Pancreas (tissue), 10 donors: ENCODE measurements at places on chromosomes 16 and 17. TPM values are rescaled to one million over a fixed set of nuclear protein-coding genes. Genes with fewer than 3 reads are reported as not detected.

LSM12 gene
- total RNA-seq = 29.6 TPM

SDR42E1 gene
- 7.1 TPM for total RNA-seq

CPHXL2 gene
- not detected for total RNA-seq

MTSS2 gene
- total RNA-seq = 17.3 TPM

ITGB3 gene
- total RNA-seq = 0.43 TPM

SPNS3 gene
- total RNA-seq = 0.08 TPM

DNA sequence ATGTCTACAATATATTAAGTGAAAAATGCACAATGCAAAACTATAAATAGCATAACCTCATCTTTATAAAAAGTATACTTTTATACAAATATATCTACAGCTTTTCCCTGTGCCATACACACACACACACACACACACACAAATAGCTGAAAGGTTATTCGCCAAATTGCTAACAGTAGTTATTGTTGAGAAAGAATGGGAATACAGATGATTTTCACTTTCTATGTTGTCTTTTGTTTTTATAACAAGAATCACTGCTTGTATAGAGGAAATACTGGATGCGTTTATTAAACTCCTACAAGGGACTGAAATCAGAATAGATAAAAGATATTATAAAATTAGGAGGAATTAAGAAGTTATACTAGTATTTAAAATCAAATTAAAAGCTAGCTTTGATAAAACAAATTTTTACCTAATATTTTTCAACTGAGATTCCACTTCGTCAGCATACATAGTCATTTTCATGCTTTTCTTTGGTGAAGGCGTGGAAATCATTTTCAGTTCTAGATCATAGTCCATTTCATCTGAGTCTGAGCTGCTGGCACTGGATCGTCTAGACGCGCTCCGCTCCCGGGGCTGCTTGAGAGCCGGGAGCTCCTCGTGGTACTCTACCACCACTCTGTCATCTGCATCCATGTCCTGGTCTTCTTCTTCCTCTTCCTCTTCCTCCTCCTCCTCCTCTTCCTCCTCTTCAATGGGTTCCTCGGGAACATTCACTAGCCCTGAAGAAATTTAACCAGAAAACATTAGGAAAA, 17.0 kb upstream of the ITGAE start:
- no peaks in the 10 kb centered on the region for H3K4me1 ChIP-seq
- DNase-seq = no peak
- no peak overlapping the region for H3K4me3 ChIP-seq
- H3K36me3 ChIP-seq = no peaks in the 10 kb centered on the region

DNA sequence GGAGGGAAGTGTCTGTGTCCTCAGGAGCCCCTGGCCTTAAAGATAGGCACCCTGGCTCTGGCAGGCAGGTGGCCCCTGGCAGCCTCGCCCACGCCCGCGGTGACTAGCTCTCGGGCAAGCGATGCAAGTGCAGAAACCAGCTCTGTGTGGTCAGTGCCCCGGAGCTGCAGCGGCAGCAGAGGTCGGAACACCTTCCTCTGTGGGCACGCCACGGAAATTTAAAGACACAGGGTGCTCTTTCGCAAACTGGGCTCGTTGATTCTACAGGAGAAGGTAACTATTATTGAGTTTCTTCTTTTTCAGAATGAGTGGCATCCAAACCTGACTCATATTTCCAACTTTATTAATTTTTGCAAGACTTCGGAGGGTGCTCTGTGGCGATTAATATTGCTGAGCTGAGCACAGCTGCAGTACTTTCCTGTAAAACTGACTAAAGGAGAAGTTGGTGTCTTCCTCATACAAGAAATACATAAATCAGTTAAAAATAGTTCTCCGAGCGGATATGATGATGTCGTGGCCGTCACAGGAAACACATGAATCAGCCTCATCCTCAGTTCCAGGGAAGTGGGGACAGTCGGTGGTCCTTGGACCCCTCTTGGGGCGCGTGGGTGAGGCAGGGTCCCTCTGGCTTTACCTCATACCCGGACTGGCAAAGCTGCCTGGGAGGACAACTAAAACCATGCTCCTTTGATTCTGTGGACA, 120.2 kb downstream of the METRNL start:
- no peak for DNase-seq
- no peaks in the 10 kb centered on the region for H3K27me3 ChIP-seq
- peak overlapping the region; percentile 71 for H3K27ac ChIP-seq
- no peaks in the 10 kb centered on the region for H3K4me1 ChIP-seq

GRCh38 chr17:76541739-76542454, 2.1 kb downstream of the PRCD start:
- H3K4me3 ChIP-seq = no peak overlapping the region
- no peaks in the 10 kb centered on the region for H3K27me3 ChIP-seq
- H3K36me3 ChIP-seq = no peaks in the 10 kb centered on the region
- DNase-seq = peak; percentile 7
- H3K4me1 ChIP-seq = peaks cover 25% of the 10 kb centered on the region
- no peak overlapping the region for H3K27ac ChIP-seq

DNA sequence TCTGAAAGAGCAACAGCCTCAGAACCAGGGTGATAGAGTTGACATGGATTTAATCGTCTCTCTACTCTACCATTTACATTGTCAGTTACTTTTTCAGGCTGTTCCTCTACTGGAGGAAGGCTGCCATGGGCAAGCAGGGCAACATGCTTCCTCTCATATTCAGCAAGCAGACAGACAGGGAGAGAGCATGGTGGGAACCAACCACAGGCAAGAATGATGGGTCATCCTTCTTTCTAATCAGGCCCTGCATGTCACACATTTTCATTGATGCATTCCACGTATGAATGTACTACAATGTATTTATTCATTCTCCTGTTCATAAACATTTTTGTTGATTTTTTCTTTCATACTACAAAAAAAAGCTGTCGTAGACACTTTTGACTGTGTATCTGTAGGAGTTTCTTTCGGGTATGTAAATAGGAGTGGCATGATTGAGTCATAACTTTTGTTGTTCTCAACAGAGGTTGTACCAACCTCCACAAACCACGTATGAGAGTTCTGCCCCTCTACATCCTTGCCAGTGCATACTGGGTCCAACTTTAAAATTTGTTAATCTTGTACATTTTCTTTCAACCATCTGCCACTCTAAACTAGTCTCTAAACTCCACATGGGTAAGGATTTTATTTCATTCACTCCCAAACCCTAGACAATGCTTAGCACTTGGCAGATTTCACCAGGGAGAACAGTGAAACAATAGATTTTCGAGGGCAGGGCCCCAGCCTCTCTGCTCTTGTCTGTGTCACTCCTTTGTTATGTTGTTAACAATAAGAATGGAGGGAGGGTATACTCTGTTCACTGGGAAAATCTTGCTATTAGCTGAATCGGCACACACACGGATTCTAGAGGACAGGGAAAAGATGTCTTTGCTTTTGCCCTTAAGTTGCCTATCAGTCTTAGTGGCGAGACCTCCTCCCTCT, 58.7 kb downstream of the CMC2 start:
- H3K27me3 ChIP-seq = no peaks in the 10 kb centered on the region
- H3K4me3 ChIP-seq = no peak overlapping the region
- H3K36me3 ChIP-seq = no peaks in the 10 kb centered on the region
- no peaks in the 10 kb centered on the region for H3K4me1 ChIP-seq
- H3K27ac ChIP-seq = no peak overlapping the region

DNA sequence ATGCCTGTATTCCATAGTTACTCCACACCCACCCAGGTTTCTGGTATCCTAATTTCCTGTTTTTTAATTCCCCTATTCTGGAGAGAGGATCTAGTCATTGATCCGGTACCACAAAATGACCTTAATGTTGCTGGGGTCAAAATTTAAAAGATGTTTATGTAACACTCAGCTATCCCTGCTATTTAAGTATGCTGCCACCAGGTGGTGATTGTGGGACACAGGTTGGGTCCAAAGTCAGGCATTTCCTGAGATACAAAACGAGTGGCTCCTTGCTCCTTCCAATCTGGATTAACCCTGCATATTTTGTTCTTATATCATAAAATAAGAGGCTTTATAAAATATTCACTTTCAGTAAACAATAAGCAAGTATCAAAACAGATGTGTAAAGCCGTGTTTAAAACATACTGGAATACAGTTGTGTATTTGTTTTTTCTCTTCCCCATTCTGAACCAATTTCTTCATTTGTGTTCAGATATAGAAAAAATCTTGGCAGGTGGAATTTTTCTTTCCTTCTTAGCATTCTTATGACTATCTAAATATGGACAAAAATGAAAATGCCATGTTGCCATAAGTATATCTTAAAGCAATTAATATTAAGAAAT, 16.3 kb downstream of the HS3ST4 start:
- DNase-seq = peak; percentile 23
- H3K4me3 ChIP-seq = no peak overlapping the region
- H3K36me3 ChIP-seq = no peaks in the 10 kb centered on the region
- H3K27me3 ChIP-seq = no peaks in the 10 kb centered on the region
- H3K27ac ChIP-seq = no peak overlapping the region
- H3K4me1 ChIP-seq = no peaks in the 10 kb centered on the region

- no peaks in the 10 kb centered on the region for H3K36me3 ChIP-seq
- no peak for DNase-seq
- H3K27me3 ChIP-seq = no peaks in the 10 kb centered on the region
- H3K4me3 ChIP-seq = no peak overlapping the region
Observed at GRCh38 chr17:83071966-83072562, 7.3 kb upstream of the METRNL start.

- no peaks in the 10 kb centered on the region for H3K4me1 ChIP-seq
- no peaks in the 10 kb centered on the region for H3K36me3 ChIP-seq
- H3K27ac ChIP-seq = no peak overlapping the region
- no peaks in the 10 kb centered on the region for H3K27me3 ChIP-seq
- DNase-seq = no peak
Observed at GRCh38 chr16:77457046-77457445, 22.2 kb upstream of the ADAMTS18 start.

GRCh38 chr16:70430667-70431536, 8.0 kb downstream of the ST3GAL2 start:
- peaks cover 18% of the 10 kb centered on the region for H3K4me1 ChIP-seq
- H3K27ac ChIP-seq = peak overlapping the region; percentile 71
- DNase-seq = no peak

DNA sequence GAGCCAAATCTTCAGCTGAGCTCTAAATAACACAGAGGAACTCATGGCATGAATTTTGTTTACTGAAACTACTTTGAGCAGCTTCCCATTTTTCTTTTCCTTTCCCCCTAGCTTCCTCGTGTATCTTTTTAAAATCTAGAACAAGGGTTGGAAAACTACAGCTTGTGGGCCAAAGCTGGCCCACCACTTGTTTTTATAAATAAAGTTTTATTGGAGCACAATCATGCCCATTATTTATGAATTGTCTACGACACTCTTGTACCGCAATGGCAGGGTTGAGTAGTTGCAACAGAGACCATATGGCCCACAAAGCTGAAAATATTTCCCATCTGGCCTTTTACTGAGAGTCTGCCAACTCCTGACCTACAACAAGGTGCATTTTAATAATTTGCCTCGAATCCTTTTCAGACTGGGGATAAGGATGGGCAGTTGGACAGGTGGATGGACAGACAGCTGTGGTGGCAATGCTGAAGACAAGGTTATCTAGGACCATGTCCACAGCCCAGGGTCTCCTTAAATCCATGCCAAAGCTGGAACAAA, 87.7 kb downstream of the RMI2 start:
- no peak for DNase-seq
- H3K36me3 ChIP-seq = no peaks in the 10 kb centered on the region
- no peaks in the 10 kb centered on the region for H3K27me3 ChIP-seq
- H3K27ac ChIP-seq = no peak overlapping the region
- no peaks in the 10 kb centered on the region for H3K4me1 ChIP-seq

GRCh38 chr17:1649844-1650501, at the start of gene RILP:
Gene RILP, minus strand, starts transcription at chr17:1649866. Its CDS starts 62 bp downstream, at chr17:1649804.
- peaks cover 42% of the 10 kb centered on the region for H3K36me3 ChIP-seq
- H3K4me1 ChIP-seq = peaks cover 21% of the 10 kb centered on the region
- peak; percentile 95 for DNase-seq
- H3K27ac ChIP-seq = peak within 1 kb of the TSS; percentile 96
- peak within 1 kb of the TSS; percentile 67 for H3K4me3 ChIP-seq

DNA sequence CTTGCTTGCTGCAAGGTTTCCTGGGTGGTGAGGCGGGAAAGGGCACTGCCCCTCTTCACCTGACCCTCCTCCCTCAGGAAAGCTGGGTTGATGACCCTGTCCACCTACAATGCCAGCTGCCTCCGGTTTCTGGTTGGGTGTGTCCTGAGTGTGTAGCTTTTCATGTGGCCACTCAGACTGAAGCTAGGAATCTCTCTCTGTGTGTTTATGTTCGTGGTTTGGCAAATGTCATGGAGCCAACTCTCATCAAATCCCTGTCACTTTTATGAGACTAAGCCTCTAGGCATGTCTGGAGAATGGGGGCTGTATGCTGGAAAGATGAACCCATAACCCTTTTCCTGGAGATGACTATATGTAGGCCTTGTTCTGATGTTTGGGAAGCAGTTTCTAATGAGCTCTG, 17.1 kb downstream of the PLEKHG4 start:
- H3K4me1 ChIP-seq = no peaks in the 10 kb centered on the region
- no peak for DNase-seq
- H3K4me3 ChIP-seq = no peak overlapping the region
- no peaks in the 10 kb centered on the region for H3K36me3 ChIP-seq
- H3K27ac ChIP-seq = no peak overlapping the region

DNA sequence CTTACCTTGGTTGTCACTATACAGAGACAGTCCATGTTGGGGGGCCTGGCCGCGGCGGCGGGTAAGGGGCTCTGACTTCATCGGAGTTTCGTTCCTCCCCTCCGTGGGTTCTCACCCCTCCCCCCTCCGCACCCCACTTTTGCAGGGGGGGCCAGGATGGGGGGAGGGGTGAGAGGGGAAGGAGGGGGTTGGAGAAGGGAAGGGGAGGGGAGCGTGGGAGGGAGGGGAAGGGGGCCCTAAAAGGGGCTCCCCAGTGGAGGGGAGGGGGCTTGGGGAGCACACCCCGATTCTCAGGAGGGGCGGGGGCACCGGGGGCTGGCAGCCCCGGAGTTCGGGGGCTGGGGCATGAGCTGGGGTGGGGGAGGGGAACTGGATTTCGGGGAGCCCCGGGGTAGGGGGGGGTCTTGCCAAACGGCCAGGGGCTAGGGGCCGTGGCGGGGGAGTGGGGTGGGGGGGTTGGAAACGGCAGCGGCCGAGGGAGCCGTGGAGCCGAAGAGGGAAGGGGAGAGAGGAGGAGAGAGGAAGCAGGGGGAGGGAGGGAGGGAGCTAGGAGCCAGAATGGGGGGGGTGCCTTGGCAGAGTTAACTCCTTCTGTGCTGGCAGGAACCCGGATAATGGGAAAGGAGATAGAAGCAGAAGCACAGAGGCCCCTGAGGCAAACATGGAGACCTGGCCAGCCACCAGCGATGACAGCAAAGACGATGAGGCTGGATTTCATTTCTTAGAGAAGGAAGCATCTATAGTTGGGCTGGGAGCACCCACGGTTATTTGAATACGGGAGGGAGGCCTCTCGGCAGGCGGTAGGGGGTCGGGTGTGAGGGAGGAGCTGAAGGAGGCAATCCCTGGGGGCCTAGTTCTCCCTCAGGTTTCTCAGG, 2.3 kb downstream of the DLG4 start:
- peaks cover 24% of the 10 kb centered on the region for H3K4me1 ChIP-seq
- peak overlapping the region; percentile 32 for H3K4me3 ChIP-seq
- H3K27me3 ChIP-seq = no peaks in the 10 kb centered on the region
- no peak for DNase-seq
- peaks cover 12% of the 10 kb centered on the region for H3K36me3 ChIP-seq
- no peak overlapping the region for H3K27ac ChIP-seq
